ENCODE measurements at places on chromosomes 4 and X.

DNA sequence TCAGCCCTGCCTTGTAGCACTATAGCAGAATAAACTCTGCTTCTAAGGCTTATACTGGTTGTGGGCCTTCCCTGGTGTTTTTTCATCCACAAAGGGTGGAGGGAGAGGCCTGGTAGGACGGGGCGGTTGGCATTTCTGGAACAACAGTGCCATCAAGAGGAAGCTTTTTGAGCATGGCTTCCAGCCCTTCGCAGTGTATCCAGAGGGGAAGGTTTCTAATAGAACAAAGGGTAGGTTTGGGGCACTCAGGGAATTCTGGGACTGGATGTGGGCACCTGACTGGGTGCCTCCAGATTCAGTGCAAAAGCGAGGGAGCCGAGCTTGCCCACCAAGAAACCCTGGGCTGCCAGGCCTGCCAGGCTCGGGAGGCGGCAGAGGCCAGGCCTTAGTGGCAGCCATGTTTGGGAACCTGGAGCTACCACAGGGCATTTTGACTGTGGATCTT lies 229.6 kb upstream of the AGTR2 start:
- DNase-seq = no peak

DNA sequence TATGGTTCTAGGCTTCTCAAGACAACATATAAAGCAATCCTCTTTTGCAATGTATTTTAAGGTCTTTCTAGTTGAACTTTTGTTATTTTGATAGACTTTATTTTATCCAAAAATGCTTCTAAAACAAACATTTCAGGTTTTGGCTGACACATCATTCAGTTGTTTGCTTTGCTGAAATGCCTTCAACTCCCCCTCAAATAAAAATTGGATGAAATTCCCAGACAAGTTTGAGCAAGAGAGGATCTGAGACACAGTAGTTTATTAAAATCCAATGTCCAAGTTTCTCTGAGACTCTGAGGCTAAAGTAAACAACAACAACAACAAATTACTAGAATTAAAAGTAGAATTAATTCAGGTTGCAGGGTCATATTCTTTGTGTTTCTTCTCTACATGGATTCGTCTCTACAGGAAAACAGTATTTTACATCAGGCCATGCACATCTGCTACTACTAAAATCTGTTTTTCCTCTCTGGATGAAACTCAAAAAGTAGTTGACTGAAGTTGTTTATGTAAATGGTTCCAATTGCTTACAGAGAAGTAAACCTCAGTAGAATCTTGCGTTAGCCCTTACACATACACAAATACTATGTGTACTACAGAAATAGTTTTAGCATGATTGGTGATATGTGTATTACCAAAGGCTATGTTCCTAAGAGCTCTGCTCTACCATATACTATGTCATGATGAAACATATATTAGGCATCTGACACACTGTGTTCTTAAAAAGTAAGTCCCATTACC lies 64.9 kb downstream of the PRSS12 start:
- DNase-seq = no peak

GRCh38 chr4:147863111-147863747 lies 131.3 kb downstream of the ARHGAP10 start:
- DNase-seq = no peak

DNA sequence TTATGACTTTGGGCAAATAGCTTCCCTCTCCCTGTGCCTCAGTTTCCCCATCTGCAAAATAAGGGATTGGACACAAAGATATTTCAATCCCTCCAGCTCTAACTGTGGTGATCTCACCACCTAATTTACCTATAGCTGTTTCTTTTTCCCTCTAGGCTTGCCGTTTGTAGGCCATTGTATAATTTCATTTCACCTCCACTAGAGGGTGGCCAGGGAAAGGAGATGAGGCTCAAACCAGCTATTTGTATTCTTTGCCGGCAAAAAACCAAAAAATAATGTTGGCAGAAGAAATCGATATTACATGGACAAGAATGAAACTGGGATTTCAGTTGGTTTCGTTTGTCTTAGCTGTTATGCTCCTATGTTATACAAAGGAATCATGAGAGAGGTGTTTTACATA lies 36.1 kb upstream of the DOCK11 start:
- DNase-seq = no peak

DNA sequence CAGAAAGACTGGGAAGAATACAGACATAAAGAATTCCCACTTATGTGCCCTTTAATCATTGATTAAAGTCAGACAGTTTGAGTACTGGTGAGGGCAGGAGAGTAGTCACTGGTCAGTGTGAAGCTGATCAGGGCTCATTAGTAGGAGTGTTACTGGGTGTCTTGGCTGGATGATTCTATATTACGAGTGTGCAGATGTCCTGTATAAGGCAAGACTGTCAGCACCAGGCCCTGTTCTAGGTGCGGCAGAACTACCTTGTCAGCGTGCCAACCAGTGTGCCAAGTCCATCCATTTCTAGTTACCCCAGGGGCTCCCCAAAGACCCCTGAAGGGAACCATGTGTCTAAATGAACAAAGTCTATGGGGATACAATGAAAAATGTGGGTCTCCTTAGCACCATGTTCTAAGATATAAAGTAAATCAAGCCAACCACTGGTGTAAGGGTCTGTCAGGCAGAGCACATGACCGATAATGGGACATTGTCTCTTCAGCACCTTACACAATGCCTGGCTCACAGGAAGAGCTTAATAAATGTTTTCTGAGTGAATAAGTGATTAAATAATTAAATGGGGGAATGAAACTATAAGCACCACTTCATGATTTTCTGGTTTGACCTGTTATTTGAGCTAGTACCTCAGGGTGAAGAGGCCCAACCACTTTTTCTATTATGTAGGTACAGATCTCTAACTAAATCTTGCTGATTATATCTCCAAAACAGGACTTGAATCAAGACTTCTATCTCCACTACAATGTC lies 205.0 kb downstream of the CAMK2D start:
- DNase-seq = no peak

DNA sequence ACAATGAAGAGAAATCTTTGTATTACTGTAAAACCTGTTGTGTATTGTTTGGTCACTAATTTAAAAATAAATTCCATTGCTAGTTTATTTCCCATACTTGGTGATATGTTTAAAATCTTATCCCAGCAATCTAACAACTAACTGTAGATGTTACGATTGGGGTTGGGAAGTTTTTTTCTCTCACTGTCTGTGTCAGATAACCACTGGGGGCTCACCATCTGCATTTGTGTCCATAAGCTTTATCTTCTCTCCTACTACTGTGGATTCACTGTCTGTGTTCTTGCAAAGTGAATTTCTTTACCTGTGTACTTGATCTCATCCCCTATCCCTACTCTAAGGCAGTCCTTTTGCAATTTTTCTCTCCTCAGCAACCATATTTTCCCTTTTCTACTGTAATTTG lies 81.3 kb downstream of the STIM2 start:
- no peak for DNase-seq

- no peak for DNase-seq
Measured at GRCh38 chr4:182881914-182882313, 35.3 kb downstream of the DCTD start.

All from HFF-Myc (cell line).